Activated T-helper 1 cell treated with anti-CD3 and anti-CD28 coated beads, Interleukin-12 subunit alpha, Interleukin-12 subunit beta, Interleukin-2, Interleukin-4 antibody, amounts not matched to agents 30 ng/mL and 10 ng/mL and 1 ng/mL, durations not matched to agents 14 hours and 24 hours and 36 hours (primary cell): ENCODE measurements at places on chromosomes 3 and 15.

DNA sequence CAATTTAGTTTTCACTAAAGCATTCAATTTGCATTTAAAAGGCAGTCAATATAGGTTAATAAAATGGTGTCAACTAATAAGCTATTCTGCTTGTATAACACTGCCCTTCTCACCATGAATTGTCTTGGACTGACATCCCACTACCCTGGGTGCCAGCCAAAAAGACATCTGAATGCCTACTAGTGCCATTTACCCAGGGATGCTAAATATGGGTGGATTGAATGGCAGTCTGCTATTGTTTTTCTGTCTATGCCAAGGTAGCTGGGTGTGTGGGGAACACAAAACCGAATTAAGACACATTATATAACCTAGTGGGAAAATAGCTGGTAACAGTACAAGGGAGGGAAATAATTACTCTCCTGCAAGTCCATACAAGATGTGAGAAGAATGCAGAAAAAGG lies 240.0 kb upstream of the CFAP20DC start:
- H3K4me1 ChIP-seq: peaks cover 37% of the 10 kb centered on the region
- DNase-seq: no peak
- H3K4me3 ChIP-seq: no peak overlapping the region
- no peaks in the 10 kb centered on the region for H3K36me3 ChIP-seq

DNA sequence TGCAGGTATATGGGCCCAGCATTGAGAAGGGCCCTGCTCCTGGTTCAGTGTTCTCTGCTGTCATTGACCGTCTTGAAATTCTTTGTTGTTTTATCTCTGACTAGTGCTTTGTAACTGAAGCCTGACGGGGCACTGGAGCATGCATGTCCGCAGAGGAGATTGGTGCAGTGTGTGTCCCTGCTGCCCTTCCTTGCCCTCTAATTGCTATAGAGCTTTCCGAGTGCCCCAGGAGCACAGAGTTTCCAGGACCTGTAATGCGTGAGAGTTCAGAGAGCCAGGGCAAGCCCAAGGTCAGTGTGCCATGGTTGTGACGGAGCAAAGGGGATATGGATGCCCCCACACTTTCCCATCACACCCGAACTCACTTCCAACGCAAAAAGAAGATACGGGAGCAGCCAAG lies 174.3 kb upstream of the UBE3A start:
- no peaks in the 10 kb centered on the region for H3K36me3 ChIP-seq
- no peak overlapping the region for H3K27ac ChIP-seq
- H3K4me1 ChIP-seq: no peaks in the 10 kb centered on the region
- no peaks in the 10 kb centered on the region for H3K27me3 ChIP-seq
- no peak overlapping the region for H3K4me3 ChIP-seq
- DNase-seq: no peak

- DNase-seq: no peak
- H3K4me1 ChIP-seq: peaks cover 32% of the 10 kb centered on the region
- H3K27me3 ChIP-seq: peaks cover 7% of the 10 kb centered on the region
- H3K27ac ChIP-seq: no peak overlapping the region
Measured at GRCh38 chr3:72274493-72275330, 489.8 kb upstream of the PROK2 start.

GRCh38 chr3:112514527-112515128 lies 15.4 kb upstream of the BTLA start:
- H3K27me3 ChIP-seq: no peaks in the 10 kb centered on the region
- peaks cover 32% of the 10 kb centered on the region for H3K4me1 ChIP-seq
- H3K4me3 ChIP-seq: no peak overlapping the region
- no peak for DNase-seq

GRCh38 chr15:82870727-82871320 lies 61.4 kb downstream of the WHAMM start:
- DNase-seq: no peak
- no peak overlapping the region for H3K4me3 ChIP-seq
- H3K4me1 ChIP-seq: no peaks in the 10 kb centered on the region

DNA sequence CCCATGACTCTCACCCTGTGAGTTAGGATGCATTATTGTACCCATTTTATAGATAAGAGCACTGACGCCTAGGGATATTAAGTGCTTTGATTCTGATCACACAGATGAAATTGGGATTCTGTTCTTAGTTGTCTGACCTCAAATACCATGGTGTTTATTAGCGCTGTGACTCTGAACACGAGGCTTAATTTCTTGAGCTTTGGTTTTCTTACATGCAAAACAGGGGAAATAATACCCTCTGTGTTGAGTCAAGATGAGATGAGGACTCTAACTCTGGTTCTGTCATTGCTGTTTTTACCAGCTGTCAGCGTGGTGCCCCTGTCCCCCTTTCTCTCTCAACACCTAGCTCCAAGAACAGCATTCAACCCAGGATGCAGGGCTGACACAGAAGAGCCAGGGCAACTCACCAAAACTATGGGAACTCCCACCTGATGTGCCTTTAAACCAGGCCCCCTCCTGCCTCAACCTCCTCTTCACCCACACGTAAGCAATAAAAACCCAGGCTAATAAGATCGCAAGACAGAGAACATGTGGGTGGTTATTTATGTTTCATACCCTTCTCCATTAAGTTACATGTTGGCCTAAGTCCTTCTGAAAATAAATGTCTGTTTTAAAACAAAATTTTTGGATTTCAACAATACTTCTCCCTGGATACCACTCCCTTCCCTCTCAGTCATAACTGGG lies 100.1 kb upstream of the SPATA12 start:
- no peak overlapping the region for H3K27ac ChIP-seq
- DNase-seq: no peak
- H3K4me1 ChIP-seq: peaks cover 7% of the 10 kb centered on the region
- no peak overlapping the region for H3K4me3 ChIP-seq

- H3K27me3 ChIP-seq: no peaks in the 10 kb centered on the region
- no peak overlapping the region for H3K27ac ChIP-seq
- H3K4me1 ChIP-seq: peaks cover 67% of the 10 kb centered on the region
Measured at GRCh38 chr3:41209646-41210045, 10.3 kb downstream of the CTNNB1 start.

- H3K4me3 ChIP-seq: no peak overlapping the region
- H3K4me1 ChIP-seq: peaks cover 14% of the 10 kb centered on the region
- peaks cover 1% of the 10 kb centered on the region for H3K27me3 ChIP-seq
- H3K27ac ChIP-seq: peak overlapping the region; percentile 75
Measured at GRCh38 chr15:66936109-66936860, 129.1 kb upstream of the SMAD3 start.

DNA sequence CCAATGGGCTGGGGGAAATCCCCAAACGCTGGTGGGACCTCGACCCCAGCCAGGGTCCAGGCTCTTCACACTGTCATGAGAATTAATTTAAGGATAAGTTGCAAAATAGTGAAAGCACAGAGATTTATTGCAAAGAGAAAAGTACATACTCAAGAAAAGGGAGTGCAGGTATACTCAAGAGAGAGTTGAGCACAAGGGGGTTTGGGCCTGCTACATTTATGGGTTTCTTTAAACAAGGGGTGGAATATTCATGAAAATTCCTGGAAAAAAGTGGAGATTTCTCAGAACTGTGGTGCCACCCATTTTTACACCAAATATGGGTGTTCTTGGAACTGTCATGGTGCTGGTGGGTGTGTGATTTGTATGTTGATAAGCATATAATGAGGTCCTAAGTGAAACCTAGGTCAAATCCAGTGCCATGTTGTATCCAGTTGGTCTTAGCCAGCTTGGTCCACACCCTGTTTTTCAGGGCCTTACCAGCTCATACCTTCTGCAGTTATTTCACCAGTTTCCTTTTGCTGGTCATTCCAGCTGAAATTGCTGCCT lies 32.6 kb upstream of the NEO1 start:
- H3K4me3 ChIP-seq: no peak overlapping the region
- H3K27ac ChIP-seq: no peak overlapping the region
- DNase-seq: no peak
- H3K4me1 ChIP-seq: no peaks in the 10 kb centered on the region
- H3K36me3 ChIP-seq: no peaks in the 10 kb centered on the region

DNA sequence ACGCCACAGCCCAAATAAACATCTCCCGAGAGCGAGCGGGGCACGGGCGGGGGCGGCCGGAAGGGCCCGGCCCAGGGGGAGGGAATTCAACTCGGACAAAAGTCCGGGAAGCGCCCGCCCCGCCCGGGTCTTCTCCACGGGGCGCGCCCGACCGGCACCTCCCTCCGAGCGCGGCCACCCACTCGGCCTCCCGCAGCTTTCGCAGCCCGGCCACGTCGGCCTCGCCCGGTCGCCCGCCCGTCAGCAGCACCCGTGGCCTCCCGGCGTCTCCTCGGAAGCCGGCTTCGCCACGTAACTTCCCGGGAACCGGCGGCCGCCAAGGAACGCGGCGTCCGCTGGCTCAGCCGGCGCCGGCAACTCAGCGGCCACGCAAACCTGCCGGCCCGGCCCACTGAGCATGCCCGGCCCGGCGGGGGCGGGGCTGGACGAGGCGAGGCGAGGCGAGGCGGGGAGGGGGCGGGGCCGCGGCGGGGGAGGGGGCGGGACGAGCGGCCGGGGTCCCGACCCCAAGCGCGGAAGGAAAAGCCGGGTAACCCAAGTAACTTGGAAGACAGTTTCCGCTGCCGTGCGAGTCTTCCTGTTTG lies at the start of gene TJP1:
Gene TJP1 (minus strand): TSS at position 369 of the 584 bp plus-strand sequence. CDS start 440 bp downstream, outside the sequence.
- peak within 1 kb of the TSS; percentile 20 for H3K27ac ChIP-seq
- H3K4me1 ChIP-seq: peaks cover 14% of the 10 kb centered on the region
